Dermis microvascular lymphatic vessel endothelial cell (primary cell): ENCODE measurements at places on chromosomes 12 and 14.

GRCh38 chr12:62372134-62372533 is 94.5 kb upstream of the MON2 start:
- no peak for DNase-seq

DNA sequence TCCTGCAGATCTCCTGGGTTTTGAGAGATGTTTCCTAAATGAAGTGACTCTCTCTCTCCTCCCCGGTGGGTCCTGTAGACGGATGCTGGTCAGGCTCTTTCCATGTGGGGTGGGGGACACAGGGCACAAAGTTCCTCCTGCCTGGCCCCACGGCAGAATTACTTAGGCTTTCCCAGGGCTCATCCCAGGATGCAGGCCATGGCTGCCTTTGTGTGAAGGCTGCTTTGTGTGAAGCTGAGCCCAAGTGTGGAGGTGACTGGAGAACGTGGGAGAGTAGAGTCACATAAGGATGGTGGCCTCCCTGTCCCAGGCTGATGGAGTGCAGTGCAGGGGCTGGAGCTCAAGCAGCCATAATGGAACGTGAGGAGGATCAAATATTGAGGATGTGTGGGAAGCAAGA is 200.2 kb downstream of the ADGRD1 start:
- DNase-seq: no peak

GRCh38 chr12:109600995-109601394 is 27.4 kb downstream of the MVK start:
- DNase-seq: no peak

- DNase-seq: peak; percentile 71
Measured at GRCh38 chr14:69726761-69727511, 40.0 kb upstream of the SRSF5 start.

- DNase-seq: no peak
Measured at GRCh38 chr14:68891851-68892660, 87.0 kb downstream of the ACTN1 start.

GRCh38 chr12:32437095-32437515 is 37.7 kb downstream of the FGD4 start:
- DNase-seq: no peak

- no peak for DNase-seq
Measured at GRCh38 chr12:3662521-3662921, 90.4 kb downstream of the CRACR2A start.

- DNase-seq: no peak
Measured at GRCh38 chr14:90551070-90551704, 154.4 kb downstream of the CALM1 start.

DNA sequence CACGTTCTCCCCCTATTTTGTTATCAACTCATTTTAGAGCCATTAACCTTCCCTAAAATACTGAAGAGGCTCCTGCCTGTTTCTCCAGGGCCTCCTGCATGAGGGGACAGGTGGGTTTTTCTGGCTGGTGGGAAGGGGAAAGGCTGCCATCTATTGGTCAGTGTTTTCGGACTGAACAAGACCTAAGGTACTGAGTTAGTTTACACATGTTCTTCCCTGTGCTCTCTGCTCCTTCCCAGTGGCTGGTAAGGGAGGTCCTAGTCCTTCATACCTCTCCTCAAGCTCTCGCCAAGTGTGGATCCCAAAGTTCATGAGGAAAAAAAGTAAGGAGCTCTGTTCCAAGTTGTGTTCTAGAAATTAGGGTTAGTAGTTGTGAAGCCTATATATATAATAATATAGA is 357.5 kb downstream of the FSCB start:
- DNase-seq: no peak

GRCh38 chr14:100534528-100535286 is 52.5 kb downstream of the BEGAIN start:
- DNase-seq: no peak

DNA sequence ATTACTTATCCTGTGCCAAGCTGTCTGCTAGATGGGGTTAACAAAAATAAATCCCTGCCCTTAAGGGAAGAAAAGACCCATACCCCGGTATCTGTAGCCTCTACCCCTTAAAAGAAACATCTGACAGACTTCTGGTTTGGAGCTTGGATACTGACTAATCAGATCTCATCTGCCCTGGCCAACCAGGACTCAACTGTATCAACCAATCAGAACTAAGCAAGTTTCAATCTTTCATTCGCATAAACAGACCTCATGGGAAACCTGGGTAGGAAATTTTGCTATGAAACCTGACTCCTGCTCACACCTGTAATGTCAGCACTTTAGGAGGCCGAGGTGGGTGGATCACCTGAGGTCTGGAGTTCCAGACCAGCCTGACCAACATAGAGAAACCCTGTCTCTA is 26.4 kb upstream of the PRMT8 start:
- no peak for DNase-seq

- peak; percentile 42 for DNase-seq
Measured at GRCh38 chr12:51847643-51848325, 734 bp downstream of the FIGNL2 start.

DNA sequence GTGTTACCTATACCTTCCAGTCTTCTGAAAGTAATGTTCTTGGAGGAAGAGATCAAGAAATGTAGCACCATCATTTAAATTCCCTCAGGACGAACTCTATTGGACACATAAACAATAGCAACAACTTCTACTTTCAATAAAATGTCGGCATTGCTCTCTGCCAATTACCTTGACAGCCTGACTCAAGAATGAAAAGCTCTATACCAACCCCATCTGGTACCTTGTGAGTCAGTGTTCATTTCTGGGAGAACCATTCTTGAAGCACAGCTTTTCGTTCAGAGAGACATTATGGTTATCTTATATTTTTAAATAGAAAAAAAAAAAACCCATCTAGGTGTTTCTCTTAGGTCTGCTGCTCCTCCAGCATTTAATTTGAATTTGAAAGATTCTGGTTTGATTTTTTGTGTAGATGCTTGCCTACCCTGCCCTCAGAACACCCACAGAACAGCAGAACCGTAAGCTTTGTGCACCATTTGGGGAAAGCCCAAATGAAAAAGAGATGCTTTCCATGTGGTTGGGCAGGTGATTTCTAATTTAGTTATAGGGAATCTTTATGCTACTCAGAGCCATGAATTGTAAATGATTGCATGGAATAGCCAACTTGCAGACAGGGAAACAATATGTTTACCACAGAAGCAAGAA is 156.0 kb downstream of the SAMD4A start:
- peak; percentile 70 for DNase-seq

- peak; percentile 56 for DNase-seq
Measured at GRCh38 chr14:63632932-63633514, 8.6 kb downstream of the WDR89 start.

DNA sequence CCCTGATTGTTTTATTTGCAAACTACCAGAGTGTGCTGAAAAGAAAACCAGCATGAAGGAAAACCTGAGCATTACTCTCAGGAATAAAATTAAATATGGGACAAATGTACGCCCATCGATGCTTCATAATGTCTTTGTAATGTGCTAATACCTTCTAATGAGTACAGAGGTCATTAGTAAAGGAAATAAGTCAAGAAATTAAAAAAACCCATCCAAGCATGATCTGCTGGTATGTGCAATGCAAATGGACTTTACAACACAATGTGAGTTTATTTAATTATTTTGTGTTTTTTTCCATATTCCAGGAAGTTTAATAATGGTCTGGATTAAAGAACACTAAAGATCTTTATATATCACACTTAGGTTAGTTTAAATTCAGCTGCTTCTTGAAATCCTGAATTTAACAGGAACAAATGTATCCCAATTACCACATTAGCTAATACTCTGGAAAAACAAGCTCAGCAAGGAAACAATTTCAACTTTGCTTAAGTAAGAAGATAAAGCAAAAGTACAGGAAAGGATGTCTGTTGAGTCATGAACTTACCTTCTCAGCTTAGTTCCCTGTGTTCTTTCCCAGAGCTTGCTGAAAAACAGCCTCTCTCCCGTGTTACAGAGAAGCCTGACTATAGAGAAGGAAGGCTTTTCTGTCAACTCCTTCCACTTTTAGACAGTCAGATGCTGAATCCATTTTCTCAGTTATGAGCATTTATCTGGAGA is 179.3 kb upstream of the TMEM260 start:
- no peak for DNase-seq

DNA sequence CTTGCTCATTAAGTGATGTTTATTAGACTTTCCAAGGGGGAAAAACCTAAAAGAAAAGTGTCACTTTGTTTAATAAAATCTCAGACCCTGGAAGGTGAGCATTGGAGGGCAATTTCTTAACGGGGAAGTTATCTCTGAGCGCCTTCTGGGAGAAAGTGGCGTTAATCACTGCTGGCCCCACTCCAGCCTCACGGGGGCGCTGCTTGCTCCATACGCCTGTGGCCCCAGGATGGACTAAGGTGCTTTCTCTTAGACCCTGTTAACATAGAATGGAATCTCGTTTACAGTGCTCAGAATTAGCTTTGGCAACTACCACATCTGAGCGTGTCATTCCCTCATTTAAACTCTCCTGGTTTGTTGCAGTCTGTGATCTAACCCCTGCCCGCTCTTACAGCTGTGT is 16.4 kb upstream of the PRIMA1 start:
- DNase-seq: no peak

- peak; percentile 15 for DNase-seq
Measured at GRCh38 chr14:67933266-67933665, 113.7 kb downstream of the RAD51B start.

GRCh38 chr12:91271185-91271584 is 88.6 kb upstream of the DCN start:
- no peak for DNase-seq

- DNase-seq: no peak
Measured at GRCh38 chr12:785706-786105, 33.3 kb downstream of the WNK1 start.

GRCh38 chr14:23381871-23382270 is 5.0 kb downstream of the CMTM5 start:
- no peak for DNase-seq

- no peak for DNase-seq
Measured at GRCh38 chr12:14284184-14284722, 81.2 kb upstream of the ATF7IP start.
